ENCODE measurements at places on chromosomes 1 and 21.

DNA sequence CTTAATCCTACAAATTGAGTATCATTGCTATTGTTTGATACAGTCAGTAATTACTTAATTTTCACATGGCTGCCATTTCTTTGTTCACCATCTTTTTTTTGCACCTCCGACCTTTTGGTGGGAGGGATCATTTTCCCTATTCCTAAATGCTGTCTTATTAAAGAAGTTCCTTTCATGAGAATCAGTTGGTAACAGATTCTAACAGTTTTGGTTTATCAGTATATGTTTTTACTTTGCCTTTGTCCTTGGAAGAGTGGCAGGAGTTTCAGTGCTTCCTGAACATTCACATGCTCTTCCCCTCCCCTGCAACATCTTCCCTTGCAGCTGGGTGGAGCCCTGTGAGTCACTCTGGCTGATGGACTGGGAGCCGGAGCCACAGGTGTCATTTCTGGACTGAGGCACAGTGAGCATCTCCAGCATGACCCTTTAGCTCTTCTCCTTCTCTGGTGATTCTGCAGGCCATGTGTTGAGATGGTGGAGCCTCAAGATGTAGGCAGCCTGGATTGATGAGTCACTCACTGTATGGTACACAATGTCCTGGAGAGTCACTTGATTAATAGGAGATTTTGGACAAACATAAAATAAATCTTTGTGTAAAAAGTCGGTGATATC lies 217.7 kb downstream of the URB2 start:
- peak; percentile 90 for DNase-seq

GRCh38 chr1:235018720-235019444 lies 109.8 kb downstream of the TOMM20 start:
- DNase-seq = peak; percentile 14

GRCh38 chr21:14308234-14308633 lies 74.7 kb downstream of the HSPA13 start:
- DNase-seq = no peak

DNA sequence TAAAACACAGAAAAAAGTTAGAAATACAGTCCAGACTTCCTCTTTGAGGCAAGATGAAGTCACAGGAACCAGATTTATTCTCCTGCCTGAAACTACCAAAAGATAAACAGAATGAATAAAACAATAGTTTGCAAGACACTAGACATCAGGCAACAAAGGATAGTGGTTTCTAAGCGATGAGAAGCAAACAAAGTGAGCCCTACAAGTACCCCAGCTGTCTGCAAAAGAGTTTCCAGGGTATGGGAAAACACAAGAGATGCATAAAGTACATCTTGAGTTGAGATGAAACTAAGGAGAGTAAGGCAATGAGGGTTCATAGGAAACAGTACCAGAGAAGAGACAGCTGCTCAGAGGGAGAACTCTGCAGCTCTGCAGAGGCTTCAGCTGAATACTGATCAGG lies 83.3 kb upstream of the COL24A1 start:
- no peak for DNase-seq

GRCh38 chr1:201028461-201028889 lies 5.0 kb upstream of the KIF21B start:
- no peak for DNase-seq

- DNase-seq = peak; percentile 71
Measured at GRCh38 chr1:64470665-64471217, 812 bp downstream of the CACHD1 start.

- no peak for DNase-seq
Measured at GRCh38 chr1:29984862-29985605, 738.4 kb downstream of the MATN1 start.

- peak; percentile 89 for DNase-seq
Measured at GRCh38 chr1:32350785-32351398, 11.4 kb downstream of the FAM229A start.

All from sigmoid colon (tissue), 7 donors.